ENCODE measurements at places on chromosomes 5 and 9.

DNA sequence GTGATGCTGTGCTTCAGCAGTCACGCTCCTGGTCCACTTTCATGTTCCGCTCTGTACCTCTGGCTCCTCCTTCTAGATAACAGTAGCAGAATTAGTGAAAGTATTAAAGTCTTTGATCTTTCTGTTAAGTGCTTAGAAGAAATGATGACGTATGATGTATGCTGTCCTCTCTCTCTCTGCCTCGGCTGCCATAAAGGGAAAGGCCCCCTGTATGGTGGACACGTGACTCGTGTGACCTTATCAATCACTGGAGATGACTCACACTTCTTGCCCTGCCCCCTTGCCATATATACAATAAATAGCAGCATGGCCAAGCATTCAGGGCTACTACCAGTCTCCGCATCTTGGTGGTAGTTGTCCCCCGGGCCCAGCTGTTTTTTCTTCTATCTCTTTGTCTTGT lies 100.3 kb downstream of the SYK start:
- DNase-seq = no peak

GRCh38 chr5:124895236-124895635 lies 148.8 kb upstream of the ZNF608 start:
- no peak for DNase-seq

- no peak for DNase-seq
These were observed 299.3 kb downstream of the DIRAS2 start for GRCh38 chr9:90343366-90343765.

- no peak for DNase-seq
These were observed 95.0 kb upstream of the RUFY1 start for GRCh38 chr5:179455320-179455719.

- DNase-seq = no peak
These were observed 145.7 kb downstream of the ACER2 start for GRCh38 chr9:19554529-19554928.

DNA sequence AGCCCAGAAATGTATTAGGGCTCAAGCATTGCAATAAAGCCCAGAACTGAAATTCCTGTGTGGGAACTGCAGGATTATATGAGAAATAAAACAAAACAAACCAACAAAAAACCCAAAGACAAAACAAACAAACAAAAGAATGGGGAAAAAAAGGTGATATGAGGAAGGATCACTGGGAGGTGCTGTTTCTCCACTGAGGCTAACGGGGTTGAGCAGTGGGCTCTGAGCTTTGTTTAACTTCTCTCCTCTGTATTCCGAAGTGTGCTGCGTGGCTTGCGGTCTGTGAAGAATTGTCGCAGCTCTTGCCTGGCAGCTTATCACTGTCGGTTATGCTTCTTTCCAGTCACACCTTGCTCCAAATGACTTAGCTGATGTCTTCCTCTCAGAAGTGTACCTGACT lies 106.3 kb downstream of the TENT4A start:
- no peak for DNase-seq

GRCh38 chr9:2771087-2771486 lies 53.8 kb downstream of the KCNV2 start:
- no peak for DNase-seq

DNA sequence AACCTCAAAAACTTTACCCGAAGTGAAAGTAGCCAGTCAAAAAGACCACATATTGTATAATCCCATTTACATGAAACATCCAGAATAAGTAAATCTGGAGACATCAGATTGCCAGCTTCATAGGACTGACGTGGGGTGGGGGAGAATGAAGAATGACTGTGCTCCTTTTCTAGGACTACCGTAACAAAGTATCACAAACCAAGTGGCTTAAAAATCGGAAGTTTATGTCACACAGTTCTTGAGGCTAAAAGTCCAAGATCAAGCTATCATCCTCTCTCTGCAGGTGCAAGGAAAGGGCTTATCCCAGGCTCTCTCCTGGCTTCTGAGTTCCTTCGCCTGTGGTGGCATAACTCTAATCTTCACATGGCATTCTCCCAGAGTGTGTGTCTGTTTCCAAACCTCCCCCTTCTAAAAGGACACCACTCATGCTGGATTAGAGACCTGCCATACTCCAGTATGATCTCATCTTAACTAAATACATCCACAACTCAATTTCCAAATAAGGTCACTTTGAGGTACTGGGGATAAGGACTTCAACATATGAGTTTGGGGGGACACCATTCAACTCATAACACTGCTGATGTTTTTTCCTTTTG lies 25.5 kb downstream of the ADAM19 start:
- no peak for DNase-seq

DNA sequence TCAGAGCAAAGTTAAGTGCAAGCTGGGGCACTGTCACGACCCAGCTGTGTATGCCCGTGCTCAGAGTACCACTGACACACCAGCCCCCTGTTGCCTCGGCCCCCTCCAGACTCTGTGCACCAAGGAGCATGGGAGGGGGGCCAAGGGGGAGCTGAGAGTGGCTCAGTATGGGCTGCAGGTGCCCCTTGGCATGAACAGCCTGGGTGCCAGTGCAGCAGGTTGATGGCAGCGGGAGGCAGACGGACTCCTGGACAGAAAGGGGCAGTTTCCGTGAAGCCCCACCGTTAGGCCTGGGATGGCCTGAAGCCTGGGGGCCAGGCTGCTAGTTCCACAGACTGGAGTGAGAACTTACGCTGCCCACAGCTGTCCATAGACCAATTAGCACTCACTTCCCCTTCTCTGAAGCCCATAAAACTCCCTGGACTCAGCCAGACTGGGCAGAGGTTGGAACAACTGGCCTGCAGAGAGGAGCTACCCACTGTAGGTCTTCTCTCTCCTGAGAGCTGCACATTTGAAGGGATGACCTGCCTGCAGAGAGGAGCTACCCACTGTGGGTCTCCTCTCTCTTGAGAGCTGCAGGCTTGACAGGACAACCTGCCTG lies 182.8 kb downstream of the DEPDC1B start:
- DNase-seq = no peak

DNA sequence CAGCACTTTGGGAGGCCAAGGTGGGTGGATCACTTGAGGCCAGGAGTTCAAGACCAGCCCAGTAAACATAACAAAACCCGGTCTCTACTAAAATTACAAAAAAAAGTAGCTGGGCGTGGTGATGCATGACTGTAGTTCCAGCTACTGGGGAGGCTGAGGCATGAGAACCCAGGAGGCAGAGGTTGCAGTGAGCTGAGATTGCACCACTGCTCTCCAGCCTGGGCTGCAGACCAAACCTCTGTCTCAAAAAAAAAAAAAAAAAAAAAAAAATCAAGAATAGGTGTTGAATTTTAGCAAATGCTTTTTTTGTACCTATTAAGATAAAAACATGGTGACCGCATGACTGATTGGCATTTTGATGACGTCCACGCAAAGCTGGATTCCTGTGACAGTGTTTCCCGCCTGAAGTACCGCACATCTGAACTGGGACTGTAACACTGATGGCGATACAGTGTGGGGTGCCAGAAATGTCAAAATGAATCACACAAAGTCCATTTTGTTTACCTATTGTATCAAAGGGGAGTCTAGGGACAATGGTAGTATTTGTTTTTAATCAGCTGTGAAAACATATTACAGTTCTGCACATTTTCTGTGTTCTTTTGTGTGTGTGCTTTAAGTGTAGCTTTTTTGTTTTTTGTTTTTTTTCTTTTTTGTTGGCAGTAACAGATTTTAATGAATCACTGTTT lies 23.2 kb upstream of the TBC1D9B start:
- DNase-seq = no peak

DNA sequence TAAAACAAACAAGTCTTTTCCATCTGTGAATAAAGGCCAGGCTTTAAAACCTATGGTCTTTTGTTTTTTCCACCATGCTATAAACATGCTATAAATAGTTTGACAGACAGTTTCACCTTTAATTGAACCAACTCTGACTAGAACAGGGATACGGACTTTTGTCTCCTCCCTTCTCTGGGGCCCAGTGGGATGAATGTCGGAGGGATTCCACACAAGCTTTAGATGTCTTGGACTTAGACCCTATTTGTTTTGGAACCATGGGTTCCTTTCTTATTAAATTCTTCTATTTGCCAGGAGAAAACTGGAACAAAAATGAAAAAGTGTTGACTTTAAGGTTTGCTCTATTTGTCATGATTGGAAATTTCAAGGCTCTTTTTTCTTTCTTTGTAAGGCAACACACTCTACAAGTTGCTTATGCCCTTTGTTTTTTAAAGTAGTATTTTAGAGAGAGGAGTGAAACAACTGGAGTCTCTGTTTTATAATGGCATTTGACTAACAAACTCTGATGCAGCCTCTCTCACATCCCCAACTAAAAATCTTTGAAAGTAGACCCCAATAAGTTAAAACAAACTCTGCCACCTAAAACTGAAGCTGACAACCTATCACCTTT lies 145.3 kb downstream of the MLLT3 start:
- DNase-seq = no peak

- no peak for DNase-seq
These were observed 18.7 kb downstream of the C5orf58 start for GRCh38 chr5:170251462-170251861.

- DNase-seq = no peak
These were observed 4.1 kb downstream of the ISOC1 start for GRCh38 chr5:129098488-129099183.

DNA sequence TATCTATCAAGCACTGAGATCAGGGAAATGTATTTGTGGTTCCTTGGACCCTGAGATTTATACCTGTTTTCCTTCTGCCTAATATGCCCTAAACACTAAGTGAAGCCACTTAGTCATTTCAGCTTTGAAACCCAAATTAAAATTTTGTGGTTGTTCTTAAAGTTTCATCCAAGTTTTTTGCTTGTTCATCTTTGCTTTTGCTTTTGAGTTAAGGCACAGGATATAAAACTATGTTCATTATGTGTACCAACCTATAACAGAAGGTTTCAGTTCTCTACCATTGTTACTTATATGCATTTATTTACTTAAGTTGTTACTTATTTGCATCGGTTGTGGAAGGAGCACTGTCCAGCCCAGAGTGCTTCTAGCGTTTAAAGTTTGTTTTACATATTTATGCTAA lies 382.3 kb downstream of the PTPRD start:
- DNase-seq = no peak

DNA sequence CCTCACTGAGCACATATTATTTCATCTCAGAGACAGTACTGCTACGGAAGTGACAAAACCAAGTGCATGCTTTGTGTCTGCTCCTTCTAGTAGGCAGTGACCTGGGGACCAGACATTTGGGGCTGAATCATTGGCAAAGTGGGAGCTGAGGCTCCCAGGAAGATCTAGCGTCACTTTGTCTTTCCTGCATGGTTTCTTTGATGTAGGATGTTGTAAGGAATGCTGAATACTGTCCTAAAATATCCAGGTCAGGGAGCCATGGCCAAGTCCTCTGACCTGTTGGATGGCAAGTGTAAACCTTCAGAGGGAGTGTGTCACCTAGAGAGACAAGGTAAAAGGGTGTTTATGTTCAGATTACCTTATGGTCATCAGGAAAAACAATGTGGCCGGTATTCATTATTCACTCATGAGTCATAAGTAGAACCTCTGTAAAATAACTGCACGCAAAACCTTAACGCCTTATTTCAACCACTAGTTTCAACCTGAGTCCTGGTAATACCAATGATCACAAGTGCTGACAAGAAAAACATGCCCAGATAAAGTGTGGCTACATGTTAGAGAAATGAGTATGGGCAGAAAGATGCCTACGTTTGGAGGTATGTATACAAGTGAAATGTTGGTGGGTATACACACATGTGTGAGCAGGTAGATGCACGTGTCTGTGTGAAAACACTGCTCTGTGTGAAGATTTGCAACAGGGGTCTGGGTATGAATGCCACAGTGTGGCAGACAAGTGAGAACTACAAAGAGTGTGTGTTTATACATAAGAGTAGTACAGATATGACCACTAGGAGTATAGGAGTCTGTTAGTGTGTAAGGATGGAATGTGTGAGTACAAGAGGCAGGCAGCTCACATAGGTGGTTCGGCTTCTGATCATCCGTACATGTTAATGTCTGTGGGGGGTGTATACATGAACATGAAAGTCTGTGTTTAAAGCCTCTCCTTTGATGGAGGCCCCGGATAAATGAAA lies 263.9 kb downstream of the SPOCK1 start:
- no peak for DNase-seq

- DNase-seq = peak; percentile 52
These were observed 4.9 kb downstream of the PCDHGC5 start for GRCh38 chr5:141493500-141494422.

DNA sequence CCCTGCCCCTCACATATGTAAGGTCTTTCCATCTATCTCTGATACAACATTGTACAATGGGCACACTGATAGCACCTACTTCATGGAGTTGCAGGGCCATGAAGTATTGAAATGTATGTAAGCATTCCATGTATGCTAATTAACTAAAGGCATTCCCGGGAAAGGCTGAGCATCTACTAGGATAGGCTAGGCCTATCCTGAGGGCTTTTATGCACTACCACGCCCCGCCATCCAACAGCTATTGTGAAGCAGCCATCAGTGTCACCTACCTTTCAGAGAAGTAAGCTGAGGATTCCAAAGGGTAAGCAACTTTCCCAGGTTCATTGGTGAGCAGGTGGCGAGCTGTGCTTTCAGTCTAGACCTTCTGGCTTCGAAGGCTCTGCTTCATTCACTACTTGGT lies 47.6 kb downstream of the NSG2 start:
- DNase-seq = no peak

GRCh38 chr5:115655994-115656393 lies 30.2 kb upstream of the TMED7 start:
- no peak for DNase-seq

DNA sequence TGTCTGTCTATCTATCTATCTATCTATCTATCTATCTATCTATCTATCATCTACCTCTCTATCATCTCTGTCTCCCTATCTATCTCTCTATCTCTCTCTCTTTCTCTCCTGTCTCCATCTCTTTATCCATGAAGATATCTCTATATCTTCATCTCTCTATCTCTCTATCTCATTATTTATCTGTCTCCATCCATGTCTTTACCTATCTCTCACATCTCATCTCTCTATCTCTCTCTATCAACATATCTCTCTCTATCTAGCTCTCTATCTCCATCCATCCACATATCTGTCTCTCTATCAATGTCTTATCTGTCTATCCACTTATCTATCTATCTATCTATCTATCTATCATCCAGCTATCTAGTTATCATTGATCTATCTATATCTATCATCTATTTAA lies 292.1 kb upstream of the IRX2 start:
- DNase-seq = no peak

- DNase-seq = no peak
These were observed 289.1 kb downstream of the EBF1 start for GRCh38 chr5:158810615-158811014.

DNA sequence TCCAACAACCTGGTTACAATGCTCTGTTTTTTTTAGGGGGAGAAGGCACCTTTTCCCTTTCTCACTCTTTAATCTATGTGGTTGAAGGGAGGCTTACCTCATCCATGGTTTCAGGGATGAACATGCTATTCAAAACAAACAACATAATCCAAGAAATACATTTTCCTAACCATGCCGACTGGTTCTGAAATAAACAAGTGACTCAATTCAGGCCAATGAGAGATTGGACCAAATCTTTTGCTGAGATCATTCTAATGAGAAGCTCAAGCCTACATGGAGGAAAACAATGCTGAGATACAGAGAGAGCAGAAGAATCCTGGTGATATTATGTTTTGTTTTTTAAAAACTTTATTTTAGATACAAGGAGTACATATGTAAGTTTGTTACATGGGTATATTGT lies 46.8 kb upstream of the ELL2 start:
- no peak for DNase-seq
